Spinal cord (tissue), 10 donors: ENCODE measurements at places on chromosomes 2 and 18. TPM values are rescaled to one million over a fixed set of nuclear protein-coding genes. Genes with fewer than 3 reads are reported as not detected.

DNA sequence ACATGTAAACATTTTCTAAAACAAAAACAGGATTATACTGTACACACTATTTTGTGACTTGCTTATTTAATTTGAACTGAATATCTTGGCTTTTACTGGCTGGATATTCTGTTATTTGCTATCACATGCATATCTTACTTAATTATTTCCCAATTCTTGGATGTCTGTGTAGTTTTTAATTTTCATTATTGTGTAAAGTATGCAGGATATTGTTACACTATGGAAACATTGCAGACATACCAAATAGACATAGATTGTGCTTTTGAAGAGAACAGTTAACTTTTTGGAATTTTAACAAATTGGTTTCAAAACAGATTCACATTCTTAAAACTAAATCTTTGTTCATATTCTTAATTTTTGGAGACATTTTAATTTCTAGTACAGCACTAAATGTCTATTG lies 2.1 kb downstream of the PHOSPHO2 start:
- no peaks in the 10 kb centered on the region for H3K36me3 ChIP-seq
- no peaks in the 10 kb centered on the region for H3K27me3 ChIP-seq
- no peak for DNase-seq
- H3K4me3 ChIP-seq = no peak overlapping the region

DNA sequence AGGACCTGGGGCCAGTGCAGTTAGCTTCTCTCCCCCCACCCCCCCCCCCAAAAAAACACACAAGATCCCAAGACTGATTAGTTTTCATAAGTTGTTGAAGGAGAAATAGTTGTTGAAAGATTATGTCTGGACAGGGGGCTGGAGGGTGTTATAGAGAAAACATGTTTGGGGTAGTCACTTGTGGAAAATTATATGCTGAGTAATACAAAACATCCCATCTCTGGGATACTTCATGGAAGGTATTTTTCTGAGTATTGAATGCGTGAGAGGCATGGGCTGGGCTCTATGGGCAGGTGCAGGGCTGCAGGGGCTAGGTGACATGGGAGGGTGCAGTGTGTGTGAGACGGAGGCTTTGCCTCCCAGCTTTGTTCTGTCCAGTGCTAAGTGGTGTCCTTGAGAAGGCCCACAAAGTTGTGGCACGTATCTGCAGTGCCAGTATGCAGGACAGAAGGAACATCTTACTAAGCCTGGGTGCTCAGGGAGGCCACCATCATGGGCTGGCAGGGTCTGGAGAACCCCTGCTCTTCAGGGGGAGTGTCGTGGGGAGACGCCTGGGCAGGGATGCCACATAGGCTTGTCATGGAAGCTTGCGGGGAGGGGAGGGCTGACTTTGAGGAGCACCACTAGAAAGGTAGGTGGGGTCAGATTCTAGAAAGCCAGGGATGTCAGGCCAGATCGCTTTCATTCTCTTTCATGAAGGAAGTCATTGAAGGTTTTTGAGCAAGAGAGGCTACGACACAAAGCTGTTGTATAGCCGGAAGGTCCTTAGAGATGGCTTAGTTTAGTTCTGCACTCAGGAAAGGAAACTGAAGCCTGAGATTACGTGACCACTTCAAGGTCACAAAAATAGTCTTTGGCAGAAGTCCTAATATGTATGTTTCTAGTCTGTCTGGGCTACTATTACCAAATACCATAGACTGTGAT lies 232.0 kb downstream of the LDLRAD4 start:
- H3K4me1 ChIP-seq = peaks cover 64% of the 10 kb centered on the region
- H3K27ac ChIP-seq = no peak overlapping the region
- no peaks in the 10 kb centered on the region for H3K27me3 ChIP-seq
- H3K36me3 ChIP-seq = peaks cover 3% of the 10 kb centered on the region
- no peak for DNase-seq

The MARCHF7 gene
- 141 TPM for total RNA-seq

GRCh38 chr2:189391201-189391600 lies 50.1 kb upstream of the WDR75 start:
- H3K27me3 ChIP-seq = no peaks in the 10 kb centered on the region
- H3K36me3 ChIP-seq = no peaks in the 10 kb centered on the region
- H3K4me1 ChIP-seq = no peaks in the 10 kb centered on the region
- DNase-seq = no peak

The SERPINB7 gene
- not detected for total RNA-seq

DNA sequence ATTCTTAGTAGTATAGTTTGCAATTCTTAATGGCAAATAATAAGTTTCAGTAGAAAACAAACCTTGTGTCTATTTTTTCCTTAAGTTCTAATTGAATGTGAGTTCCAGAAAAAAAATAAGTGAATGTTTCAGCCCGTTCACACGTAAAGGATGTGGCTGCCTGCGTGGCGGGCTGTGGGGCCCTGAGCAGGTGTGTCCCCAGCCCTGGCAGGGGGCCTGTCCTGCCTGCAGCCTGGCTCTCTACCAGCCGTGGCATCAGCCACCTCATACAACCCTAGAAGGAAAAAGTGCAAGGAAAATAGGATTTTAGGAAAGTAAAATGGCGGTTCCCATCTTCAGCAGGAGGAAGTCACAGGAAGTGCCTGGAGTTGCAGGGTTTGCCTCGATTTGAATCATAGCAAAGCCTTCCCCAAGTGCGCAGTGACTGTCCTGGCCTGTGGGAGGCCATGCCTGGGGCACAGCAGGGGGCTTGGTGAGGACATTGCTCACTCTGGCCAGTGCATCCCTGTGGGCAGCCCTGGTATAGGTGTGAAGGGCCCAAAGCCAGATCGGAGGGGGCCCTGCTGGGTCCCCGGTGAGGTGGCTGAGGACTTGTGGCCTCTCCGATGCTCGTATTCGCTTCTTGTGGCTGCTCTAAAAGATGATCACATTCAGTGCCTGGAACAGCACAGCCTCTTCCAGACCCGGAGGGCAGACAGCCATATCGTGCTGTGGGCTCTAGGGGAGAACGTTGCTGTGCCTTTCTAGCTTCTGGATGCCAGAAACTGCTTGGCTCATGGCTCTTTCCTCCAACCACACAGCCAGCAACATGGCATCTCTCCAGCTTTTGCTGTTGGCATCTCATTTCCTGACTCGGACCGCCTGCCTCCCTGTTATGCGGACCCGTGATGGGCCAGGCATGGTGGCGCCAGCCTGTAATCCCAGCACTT lies 12.6 kb downstream of the DTYMK start:
- DNase-seq = no peak
- H3K4me1 ChIP-seq = peaks cover 7% of the 10 kb centered on the region
- H3K27ac ChIP-seq = no peak overlapping the region
- H3K27me3 ChIP-seq = no peaks in the 10 kb centered on the region
- H3K36me3 ChIP-seq = peaks cover 100% of the 10 kb centered on the region

- H3K4me3 ChIP-seq = no peak overlapping the region
- no peaks in the 10 kb centered on the region for H3K4me1 ChIP-seq
- no peak overlapping the region for H3K27ac ChIP-seq
- no peaks in the 10 kb centered on the region for H3K36me3 ChIP-seq
- no peaks in the 10 kb centered on the region for H3K27me3 ChIP-seq
Measured at GRCh38 chr2:180662941-180663471, 317.4 kb upstream of the UBE2E3 start.

The LYPD1 gene
- total RNA-seq = 54.2 TPM

DNA sequence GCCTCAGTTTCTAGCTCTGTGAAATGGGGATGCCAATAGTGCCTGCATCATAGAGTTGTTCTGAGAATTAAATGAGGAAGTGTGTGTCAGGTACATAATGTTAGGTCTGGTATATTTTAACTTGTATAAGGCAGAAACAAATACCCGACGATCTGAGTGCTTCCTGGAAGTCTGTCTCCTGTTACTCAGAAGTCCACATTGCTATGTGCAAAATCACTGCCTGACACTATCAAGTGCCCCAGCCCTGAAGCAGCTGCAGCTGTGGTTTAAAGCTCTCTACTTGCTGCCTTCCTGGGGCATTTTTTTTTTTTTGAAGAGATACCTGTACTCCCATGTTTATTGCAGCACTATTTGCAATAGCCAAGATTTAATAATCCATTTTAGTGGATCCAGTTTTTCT lies 125.3 kb downstream of the SLC4A3 start:
- H3K36me3 ChIP-seq = no peaks in the 10 kb centered on the region
- H3K4me1 ChIP-seq = peaks cover 3% of the 10 kb centered on the region
- no peak for DNase-seq

The SNED1 gene
- total RNA-seq = 23.5 TPM

The UGT1A10 gene
- total RNA-seq = not detected

The SAG gene
- total RNA-seq = 0.69 TPM
